CD4-positive, alpha-beta memory T cell (primary cell): ENCODE measurements at places on chromosomes 2 and 18. TPM values are rescaled to one million over a fixed set of nuclear protein-coding genes. Genes with fewer than 3 reads are reported as not detected.

Gene RESP18
- not detected for total RNA-seq

GRCh38 chr18:60892855-60893254, 440.4 kb upstream of the CDH20 start:
- no peaks in the 10 kb centered on the region for H3K36me3 ChIP-seq
- no peaks in the 10 kb centered on the region for H3K4me1 ChIP-seq
- no peak overlapping the region for H3K27ac ChIP-seq
- H3K27me3 ChIP-seq: no peaks in the 10 kb centered on the region
- DNase-seq: no peak

DNA sequence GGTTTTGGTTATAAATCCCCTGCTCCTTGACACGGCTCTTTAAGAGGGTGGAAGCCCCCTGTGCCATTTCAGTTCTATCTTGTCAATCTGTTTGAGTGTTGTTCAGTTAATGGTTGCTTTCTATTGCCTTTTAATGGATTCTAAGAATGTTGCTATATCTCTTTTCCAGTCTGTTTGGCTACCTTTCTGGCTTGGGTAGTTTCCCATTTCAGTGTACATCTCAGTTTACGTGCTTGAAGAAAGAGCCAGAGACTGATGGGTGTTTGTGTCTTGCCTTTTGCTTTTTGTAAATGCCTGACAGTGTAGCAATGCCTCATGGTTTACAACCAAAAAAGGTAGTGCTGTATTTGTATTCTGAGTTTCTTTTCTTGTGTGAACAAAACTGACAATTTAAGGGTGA, 45.3 kb downstream of the SPATS2L start:
- no peak overlapping the region for H3K27ac ChIP-seq
- H3K4me3 ChIP-seq: no peak overlapping the region
- no peaks in the 10 kb centered on the region for H3K36me3 ChIP-seq
- no peaks in the 10 kb centered on the region for H3K4me1 ChIP-seq
- H3K27me3 ChIP-seq: no peaks in the 10 kb centered on the region

Gene MYL12A
- total RNA-seq: 489 TPM

DNA sequence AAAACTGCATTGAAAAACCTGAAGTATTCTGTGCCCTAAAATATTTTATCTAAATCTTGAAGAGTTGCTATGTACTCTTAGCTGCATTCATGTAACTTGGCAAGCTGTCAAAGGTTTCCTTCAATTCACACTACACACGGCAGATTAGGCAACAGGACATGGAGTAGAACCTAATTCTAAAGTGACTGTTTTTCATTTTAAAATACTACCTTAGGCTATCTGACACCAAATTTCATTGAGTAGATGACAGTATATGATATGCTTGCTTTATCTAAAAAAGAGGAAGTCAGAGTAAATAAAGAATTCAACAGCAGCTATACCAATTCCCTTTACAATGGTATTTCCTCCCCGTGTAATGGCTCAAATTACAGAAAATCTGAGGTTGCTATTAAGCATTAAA, 45.4 kb downstream of the EXOC6B start:
- no peaks in the 10 kb centered on the region for H3K27me3 ChIP-seq
- no peak for DNase-seq
- no peaks in the 10 kb centered on the region for H3K36me3 ChIP-seq
- no peak overlapping the region for H3K4me3 ChIP-seq
- H3K4me1 ChIP-seq: no peaks in the 10 kb centered on the region

- H3K36me3 ChIP-seq: peaks cover 20% of the 10 kb centered on the region
- DNase-seq: no peak
- no peak overlapping the region for H3K27ac ChIP-seq
- H3K27me3 ChIP-seq: no peaks in the 10 kb centered on the region
Measured at GRCh38 chr2:101258804-101259203, 6.1 kb downstream of the CNOT11 start.

Gene TEKT4
- total RNA-seq: not detected

GRCh38 chr2:207046724-207047123, 107.4 kb downstream of the CPO start:
- DNase-seq: peak; percentile 53
- no peak overlapping the region for H3K4me3 ChIP-seq
- H3K27ac ChIP-seq: no peak overlapping the region
- peaks cover 9% of the 10 kb centered on the region for H3K4me1 ChIP-seq
- H3K27me3 ChIP-seq: no peaks in the 10 kb centered on the region
- no peaks in the 10 kb centered on the region for H3K36me3 ChIP-seq

DNA sequence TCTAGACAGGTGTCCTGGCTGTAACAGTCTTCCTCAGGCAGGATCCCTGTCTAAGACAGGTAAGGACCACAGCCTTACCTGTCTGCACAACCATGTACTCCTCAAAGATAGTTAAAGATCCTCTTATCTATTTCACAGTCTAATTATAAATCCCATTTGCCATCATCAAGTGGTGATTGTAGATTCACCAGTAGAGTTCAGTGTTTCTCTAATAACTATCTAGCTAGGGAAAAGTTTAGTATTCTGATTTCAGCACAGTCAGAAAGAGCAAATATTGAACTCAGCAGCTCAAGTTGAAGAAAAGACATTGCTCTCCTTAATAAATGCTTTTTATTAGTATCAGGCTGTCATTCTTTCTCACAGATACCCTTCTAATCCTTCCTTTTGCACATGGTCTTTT, 1305.5 kb upstream of the NXPH2 start:
- no peaks in the 10 kb centered on the region for H3K36me3 ChIP-seq
- H3K4me3 ChIP-seq: no peak overlapping the region
- no peaks in the 10 kb centered on the region for H3K4me1 ChIP-seq
- H3K27me3 ChIP-seq: no peaks in the 10 kb centered on the region

DNA sequence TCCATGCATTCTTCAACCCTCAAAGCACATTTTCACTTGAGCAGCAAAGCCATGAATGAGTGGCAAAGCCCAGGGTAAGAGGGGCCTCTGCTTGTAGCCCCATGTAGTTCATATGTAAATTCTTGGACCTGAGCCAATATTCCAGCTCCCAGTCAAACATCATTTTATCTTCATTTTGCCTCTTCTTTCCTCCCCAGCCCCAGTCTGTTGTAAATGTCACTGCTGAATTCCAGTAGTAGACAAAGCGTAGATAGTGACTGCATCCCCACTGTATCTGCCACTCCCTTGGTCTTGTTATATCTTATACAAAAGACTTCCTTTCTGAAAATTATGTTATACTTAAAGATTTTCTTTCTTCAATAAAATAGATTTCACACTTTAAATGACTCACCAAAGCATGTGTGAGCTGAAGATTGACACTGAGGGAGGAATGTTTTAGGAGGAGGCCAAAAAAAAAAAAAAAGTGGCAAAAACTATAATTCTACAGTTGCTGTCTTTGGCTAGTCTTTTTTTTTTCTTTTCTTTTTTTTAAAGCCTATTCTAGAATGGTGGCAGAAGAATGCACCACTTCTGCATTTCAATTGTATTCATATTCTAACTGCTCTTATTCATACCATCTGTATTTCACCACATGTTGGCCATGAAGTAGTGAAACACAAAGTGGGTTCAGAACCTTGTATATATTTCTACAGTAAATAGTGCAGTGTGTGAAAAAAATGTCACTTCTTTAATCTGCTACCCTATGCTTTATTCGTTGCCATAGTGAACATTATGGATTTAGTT, 306.1 kb downstream of the CPS1 start:
- H3K4me3 ChIP-seq: no peak overlapping the region
- no peaks in the 10 kb centered on the region for H3K4me1 ChIP-seq
- no peaks in the 10 kb centered on the region for H3K36me3 ChIP-seq
- no peak overlapping the region for H3K27ac ChIP-seq
- H3K27me3 ChIP-seq: no peaks in the 10 kb centered on the region

Gene PSMG2
- 59.7 TPM for total RNA-seq

Gene IL37
- total RNA-seq: not detected

Gene CGREF1
- 0.47 TPM for total RNA-seq

DNA sequence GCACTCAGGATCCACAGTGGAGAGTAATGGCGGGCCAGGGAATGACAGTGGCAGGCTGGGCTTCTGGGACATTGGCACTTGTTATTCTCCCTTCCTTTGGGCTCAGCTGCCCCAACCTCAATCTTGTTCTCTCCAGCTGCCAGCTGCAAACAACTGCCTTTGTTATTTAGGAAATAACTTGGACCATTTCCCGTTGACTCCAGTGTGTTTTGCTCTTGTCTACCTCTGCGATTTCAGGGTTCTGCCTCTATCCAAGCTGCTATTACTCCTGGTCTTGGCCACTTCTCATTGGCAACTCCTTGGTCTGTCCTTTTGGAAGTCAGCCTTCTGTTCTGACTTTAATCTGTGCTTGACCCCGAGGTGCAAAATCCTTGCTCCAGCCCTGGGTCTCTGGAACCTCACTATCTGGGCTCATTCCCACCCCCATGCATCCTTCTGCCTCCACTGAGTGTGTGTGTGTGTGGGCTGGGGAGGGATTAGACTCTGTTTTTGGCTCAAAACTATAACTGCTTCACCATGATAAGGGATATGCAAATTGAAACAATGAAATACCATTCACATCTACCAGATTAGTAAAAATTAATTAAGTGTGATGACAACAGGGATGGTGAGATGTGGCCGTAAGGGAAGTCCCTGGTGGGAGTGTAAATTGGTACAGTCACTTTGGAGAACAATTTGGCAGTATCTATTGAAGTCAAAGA, 134.1 kb upstream of the CXCR4 start:
- DNase-seq: no peak
- H3K36me3 ChIP-seq: no peaks in the 10 kb centered on the region
- peaks cover 5% of the 10 kb centered on the region for H3K4me1 ChIP-seq

GRCh38 chr2:119484834-119485233, 39.4 kb downstream of the SCTR start:
- no peak overlapping the region for H3K4me3 ChIP-seq
- H3K36me3 ChIP-seq: no peaks in the 10 kb centered on the region
- H3K27ac ChIP-seq: no peak overlapping the region
- no peaks in the 10 kb centered on the region for H3K27me3 ChIP-seq

GRCh38 chr2:212089873-212090272, 448.7 kb downstream of the ERBB4 start:
- no peaks in the 10 kb centered on the region for H3K27me3 ChIP-seq
- DNase-seq: no peak
- H3K27ac ChIP-seq: no peak overlapping the region
- H3K4me1 ChIP-seq: no peaks in the 10 kb centered on the region
- no peaks in the 10 kb centered on the region for H3K36me3 ChIP-seq

Gene PPIL3
- 48.0 TPM for total RNA-seq

GRCh38 chr2:44826601-44827000, 114.9 kb upstream of the SIX3 start:
- no peak overlapping the region for H3K27ac ChIP-seq
- H3K27me3 ChIP-seq: no peaks in the 10 kb centered on the region
- no peaks in the 10 kb centered on the region for H3K4me1 ChIP-seq
- DNase-seq: no peak

Gene LIMS4
- total RNA-seq: 3.7 TPM

DNA sequence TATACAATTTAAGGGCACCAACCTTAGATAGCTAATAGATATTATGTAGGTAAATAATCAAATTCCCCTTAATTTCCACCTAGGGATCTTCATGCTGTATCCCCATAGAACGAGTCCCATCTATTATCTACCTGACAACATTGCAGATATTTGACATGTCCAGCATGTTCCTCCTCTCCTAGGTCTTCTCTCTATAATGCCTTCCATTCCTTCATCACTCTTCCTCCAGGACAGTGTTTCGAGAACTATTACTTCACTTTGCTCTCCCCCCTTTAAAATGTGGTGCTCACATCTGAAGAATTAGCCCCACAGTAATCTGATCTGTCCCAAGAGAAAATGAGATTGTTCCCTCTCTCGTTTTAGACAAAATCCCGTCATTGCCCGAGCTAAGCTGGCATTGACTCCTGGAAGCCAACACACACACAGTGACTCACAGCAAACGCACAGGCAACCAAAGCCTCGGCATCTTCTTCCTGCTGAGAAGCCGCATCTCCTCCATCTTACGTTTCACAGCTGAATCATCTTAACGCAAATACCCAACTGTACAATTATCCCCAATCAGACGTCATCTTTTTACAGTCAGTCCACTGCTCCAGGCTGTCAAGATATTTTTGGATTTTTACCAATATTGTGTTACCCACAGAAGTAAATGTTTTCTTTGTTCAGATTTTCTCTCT, 162.9 kb upstream of the AGAP1 start:
- no peak overlapping the region for H3K27ac ChIP-seq
- no peaks in the 10 kb centered on the region for H3K36me3 ChIP-seq
- H3K4me1 ChIP-seq: no peaks in the 10 kb centered on the region
- H3K4me3 ChIP-seq: no peak overlapping the region
- no peak for DNase-seq

GRCh38 chr2:149860276-149860921, 272.8 kb upstream of the MMADHC start:
- H3K36me3 ChIP-seq: no peaks in the 10 kb centered on the region
- H3K4me1 ChIP-seq: no peaks in the 10 kb centered on the region

DNA sequence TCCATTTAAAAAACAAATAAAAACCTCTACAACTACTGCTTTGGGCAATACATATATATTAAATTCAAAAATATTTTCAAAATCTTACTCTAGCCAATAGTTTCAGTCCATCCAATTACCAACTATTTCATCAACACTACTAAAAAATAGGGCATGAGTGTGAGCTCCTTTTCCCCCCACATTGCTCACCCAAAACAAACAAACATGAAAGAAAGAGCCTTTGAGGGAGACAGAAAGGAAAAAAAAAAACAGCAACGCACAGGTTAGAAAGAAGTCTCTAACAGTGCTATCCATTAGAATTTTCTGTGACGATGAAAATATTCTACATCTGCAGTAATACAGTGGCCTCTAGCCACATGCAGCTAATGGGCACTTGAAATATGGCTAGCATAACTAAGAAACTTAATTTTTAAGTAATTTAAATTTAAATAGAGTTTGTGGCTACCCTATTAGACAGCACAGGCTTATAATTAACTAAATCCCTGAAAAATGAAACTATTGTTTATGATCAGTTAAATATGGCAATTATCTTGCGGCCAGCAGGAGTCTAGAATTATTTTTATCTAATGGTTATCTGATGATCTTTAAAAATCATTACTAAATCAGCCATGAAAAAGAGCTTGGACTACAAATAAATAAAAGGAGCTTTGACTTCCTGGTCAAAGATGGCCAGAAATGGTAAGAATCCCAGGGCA, 59.2 kb downstream of the RBMS1 start:
- H3K4me3 ChIP-seq: no peak overlapping the region
- DNase-seq: no peak
- no peaks in the 10 kb centered on the region for H3K36me3 ChIP-seq
- no peaks in the 10 kb centered on the region for H3K27me3 ChIP-seq
- H3K27ac ChIP-seq: no peak overlapping the region

Gene RFTN2
- total RNA-seq: not detected

DNA sequence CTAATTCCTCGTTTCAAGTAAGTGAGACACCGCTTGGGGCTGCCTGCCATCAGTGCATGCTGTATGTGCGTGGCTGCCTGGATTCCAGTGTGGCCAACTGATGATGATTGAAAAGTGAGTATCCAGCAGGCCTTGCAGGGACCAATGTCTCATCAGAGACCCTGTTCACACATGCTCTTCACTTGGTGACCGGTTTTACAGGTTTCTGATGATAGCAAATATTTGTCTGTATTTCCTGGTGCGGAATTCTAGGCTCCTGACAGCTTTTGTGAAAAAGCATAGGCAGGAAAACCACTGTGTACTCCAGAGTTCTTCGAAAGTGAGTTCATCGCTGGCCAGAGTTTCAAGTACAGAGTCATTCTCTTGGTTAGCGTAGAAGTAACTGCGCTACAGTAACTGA, 13.8 kb upstream of the YWHAQ start:
- DNase-seq: no peak
- H3K4me3 ChIP-seq: no peak overlapping the region
- no peak overlapping the region for H3K27ac ChIP-seq
- H3K36me3 ChIP-seq: no peaks in the 10 kb centered on the region
- H3K4me1 ChIP-seq: peaks cover 16% of the 10 kb centered on the region

- DNase-seq: no peak
- no peak overlapping the region for H3K4me3 ChIP-seq
- no peaks in the 10 kb centered on the region for H3K4me1 ChIP-seq
Measured at GRCh38 chr2:161004379-161004778, 155.8 kb upstream of the TANK start.
